Right ventricle myocardium inferior (tissue), 1 donor: ENCODE measurements at places on chromosomes 12 and 14. TPM values are rescaled to one million over a fixed set of nuclear protein-coding genes. Genes with fewer than 3 reads are reported as not detected.

The AICDA gene
- total RNA-seq, result 0.08 TPM

GRCh38 chr14:77961847-77962580 lies 162.1 kb downstream of the ADCK1 start:
- DNase-seq, result no peak

GRCh38 chr14:21680072-21680471 lies 6.5 kb upstream of the OR4E1 start:
- DNase-seq, result no peak

The PTPRQ gene
- total RNA-seq, result 0.70 TPM

GRCh38 chr12:52871291-52872039 lies 22.7 kb upstream of the KRT78 start:
- DNase-seq, result no peak

- DNase-seq, result no peak
These were observed 231.7 kb upstream of the PRKD1 start for GRCh38 chr14:30159374-30159773.

GRCh38 chr14:104973135-104973384 lies 5.1 kb downstream of the AHNAK2 start:
- no peak for DNase-seq

DNA sequence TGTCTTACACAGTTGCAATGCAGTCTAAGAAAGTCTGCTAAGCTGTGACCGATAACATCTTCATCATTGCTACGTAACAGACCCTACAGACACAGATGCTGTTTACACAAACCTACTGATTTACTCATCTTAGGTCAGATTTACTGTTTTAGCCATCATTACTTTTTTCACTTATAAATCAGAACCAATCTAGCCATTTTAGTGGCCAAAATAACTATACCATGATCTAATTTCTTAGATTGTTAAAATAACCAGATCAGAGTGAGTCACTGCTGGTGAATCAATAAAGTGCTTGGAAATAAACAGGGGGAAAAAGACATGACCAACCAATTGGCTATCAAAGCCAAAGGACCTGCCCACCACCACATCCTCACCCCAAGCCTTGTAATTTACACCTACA lies 57.0 kb upstream of the FOXN3 start:
- DNase-seq, result no peak

DNA sequence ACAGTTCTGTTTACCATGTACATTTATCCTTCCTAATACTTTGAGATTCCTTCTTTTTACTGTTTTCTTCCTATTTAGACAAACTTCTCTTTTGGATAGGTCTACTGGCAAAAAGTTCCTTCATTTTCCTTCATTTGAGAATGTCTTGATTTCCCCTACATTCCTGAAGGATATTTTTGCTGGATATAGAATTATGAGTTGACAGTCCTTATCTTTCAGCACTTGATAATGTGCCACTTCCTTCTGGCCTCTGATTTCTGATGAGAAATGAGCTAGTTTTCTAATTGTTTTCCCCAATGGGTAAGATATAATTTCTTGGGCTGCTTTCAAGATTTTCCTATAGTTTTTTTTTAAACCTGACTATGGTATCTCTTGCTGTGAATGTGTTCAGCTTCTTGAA lies 75.6 kb downstream of the CEP83 start:
- DNase-seq, result no peak
